ENCODE measurements at places on chromosomes 2 and 18. TPM values are rescaled to one million over a fixed set of nuclear protein-coding genes. Genes with fewer than 3 reads are reported as not detected.

GRCh38 chr2:105794926-105795574 lies 50.3 kb downstream of the NCK2 start:
- H3K27me3 ChIP-seq: no peaks in the 10 kb centered on the region
- no peak for DNase-seq
- peaks cover 96% of the 10 kb centered on the region for H3K4me1 ChIP-seq
- peak overlapping the region; percentile 94 for H3K27ac ChIP-seq

- no peaks in the 10 kb centered on the region for H3K4me1 ChIP-seq
- H3K27me3 ChIP-seq: no peaks in the 10 kb centered on the region
- H3K27ac ChIP-seq: no peak overlapping the region
- no peak for DNase-seq
- H3K4me3 ChIP-seq: no peak overlapping the region
Observed at GRCh38 chr2:10784719-10785118, 27.9 kb downstream of the PDIA6 start.

DNA sequence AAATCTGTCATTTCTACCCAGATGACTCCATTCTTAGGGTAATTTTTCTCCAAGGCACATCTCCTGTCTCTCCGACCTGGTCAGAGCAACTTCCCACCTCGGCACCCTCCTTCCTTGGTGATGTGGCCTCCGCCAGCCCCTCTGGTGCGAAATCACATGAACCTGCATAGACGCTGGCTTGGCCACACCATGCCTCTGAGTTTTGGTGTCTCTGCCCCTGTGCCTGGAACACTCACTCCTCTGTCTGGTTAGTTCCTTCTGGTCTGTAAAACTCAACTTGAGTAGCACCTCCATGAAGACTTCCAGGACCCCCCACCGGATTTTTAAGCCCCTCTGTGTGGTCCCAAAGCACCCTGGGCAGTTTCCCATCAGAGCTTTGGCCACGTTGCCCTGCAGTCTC lies 83.2 kb upstream of the OTOS start:
- DNase-seq: no peak
- peaks cover 37% of the 10 kb centered on the region for H3K27me3 ChIP-seq
- H3K36me3 ChIP-seq: no peaks in the 10 kb centered on the region
- no peak overlapping the region for H3K27ac ChIP-seq
- H3K4me1 ChIP-seq: no peaks in the 10 kb centered on the region

- no peaks in the 10 kb centered on the region for H3K27me3 ChIP-seq
- H3K27ac ChIP-seq: no peak overlapping the region
- peaks cover 22% of the 10 kb centered on the region for H3K4me1 ChIP-seq
- no peaks in the 10 kb centered on the region for H3K36me3 ChIP-seq
- no peak overlapping the region for H3K4me3 ChIP-seq
Observed at GRCh38 chr2:65159906-65160305, 30.0 kb upstream of the RAB1A start.

DNA sequence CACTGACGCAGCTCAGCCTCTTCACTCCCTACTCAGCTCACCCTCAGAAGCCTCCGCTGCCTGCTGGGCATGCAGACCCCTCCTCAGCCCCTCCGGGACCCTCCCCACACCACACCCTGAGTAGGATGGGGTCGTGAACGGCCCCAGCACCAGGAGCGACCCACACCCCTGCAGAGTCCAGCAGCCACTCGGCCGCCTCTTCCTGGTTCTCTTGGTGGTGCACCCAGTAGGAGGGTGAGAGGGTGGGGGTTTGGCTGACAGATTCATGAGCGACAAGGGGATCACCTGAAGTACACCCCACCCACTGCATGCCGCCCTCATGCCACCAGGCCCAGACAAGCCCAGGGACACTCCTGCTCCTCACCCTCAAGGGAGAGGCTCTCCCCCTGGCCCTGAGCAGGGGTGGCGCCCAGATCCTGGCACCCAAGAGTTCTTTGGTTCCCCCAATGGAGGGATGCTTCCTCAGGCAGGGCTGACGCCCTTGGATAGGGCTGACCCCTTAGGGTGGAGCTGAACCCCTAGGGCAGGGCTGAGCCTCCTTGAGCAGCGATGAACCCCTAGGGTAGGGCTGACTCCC lies 76.6 kb upstream of the GPC1 start:
- no peak overlapping the region for H3K27ac ChIP-seq
- no peaks in the 10 kb centered on the region for H3K36me3 ChIP-seq
- H3K4me1 ChIP-seq: no peaks in the 10 kb centered on the region
- H3K4me3 ChIP-seq: no peak overlapping the region

DNA sequence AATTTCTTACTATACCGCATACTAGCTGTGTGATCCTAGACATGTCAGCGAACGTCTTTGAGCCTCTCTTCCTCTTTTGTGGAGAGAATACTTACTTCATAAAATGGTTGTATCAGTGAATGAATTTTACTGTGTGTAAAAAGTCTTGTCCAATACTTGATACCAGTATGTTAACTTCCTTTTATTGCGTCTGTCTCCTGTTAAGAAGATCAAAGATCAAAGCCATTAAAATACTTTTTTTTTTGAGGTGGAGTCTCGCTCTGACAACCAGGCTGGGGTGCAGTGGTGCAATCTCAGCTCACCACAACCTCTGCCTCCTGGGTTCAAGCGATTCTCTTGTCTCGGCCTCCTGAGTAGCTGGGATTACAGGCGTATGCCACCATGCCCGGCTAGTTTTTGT lies 33.2 kb downstream of the ERLEC1 start:
- H3K4me1 ChIP-seq: no peaks in the 10 kb centered on the region
- no peaks in the 10 kb centered on the region for H3K27me3 ChIP-seq
- no peak overlapping the region for H3K27ac ChIP-seq
- H3K36me3 ChIP-seq: peaks cover 17% of the 10 kb centered on the region

DNA sequence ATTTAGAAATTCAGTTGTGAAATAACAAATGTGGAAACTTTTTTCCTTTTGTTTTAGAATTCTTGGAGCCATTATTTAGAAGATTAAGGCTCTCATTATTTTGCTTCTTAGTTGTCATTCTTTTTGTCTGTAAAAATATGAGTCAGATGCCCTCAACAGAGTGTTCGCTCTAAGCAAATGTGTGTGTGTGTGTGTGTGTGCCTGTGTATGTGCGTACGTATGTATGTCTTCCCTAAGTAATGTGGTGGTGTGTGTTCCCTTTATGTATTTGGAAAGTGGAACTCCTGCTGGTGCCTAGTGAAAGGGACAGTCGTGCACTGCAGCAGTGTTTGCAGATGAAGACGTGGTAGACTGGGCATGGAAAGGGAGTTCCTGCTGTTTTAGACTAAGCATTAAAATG lies 27.5 kb downstream of the ZNF407 start:
- no peak overlapping the region for H3K4me3 ChIP-seq
- no peak for DNase-seq
- no peaks in the 10 kb centered on the region for H3K36me3 ChIP-seq
- H3K4me1 ChIP-seq: peaks cover 23% of the 10 kb centered on the region
- H3K27ac ChIP-seq: no peak overlapping the region
- no peaks in the 10 kb centered on the region for H3K27me3 ChIP-seq

- no peaks in the 10 kb centered on the region for H3K27me3 ChIP-seq
- no peak overlapping the region for H3K27ac ChIP-seq
- no peak overlapping the region for H3K4me3 ChIP-seq
- H3K36me3 ChIP-seq: peaks cover 43% of the 10 kb centered on the region
Observed at GRCh38 chr18:9530226-9531009, 55.1 kb downstream of the RALBP1 start.

- no peak overlapping the region for H3K27ac ChIP-seq
- H3K36me3 ChIP-seq: peaks cover 44% of the 10 kb centered on the region
- no peaks in the 10 kb centered on the region for H3K27me3 ChIP-seq
Observed at GRCh38 chr2:171979103-171979502, 20.6 kb upstream of the METAP1D start.

DNA sequence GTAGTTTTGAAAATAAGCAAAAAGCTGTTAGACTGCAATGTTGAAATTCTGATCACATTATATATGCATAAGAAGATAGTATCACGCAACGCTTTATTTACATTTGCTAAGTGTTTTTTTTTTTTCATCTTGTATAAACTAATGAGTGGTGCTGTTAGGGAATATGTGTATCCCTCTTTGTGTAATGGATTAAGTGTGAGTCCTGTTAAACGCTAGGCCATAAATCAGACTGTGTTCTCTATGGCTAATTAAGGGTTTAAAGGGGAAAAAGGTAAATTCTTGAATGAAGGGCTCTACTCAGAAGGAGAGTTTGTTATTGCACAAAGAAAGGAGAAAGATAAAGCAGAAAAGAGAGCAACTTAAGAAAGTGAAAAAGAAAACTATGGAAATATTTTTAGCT lies 4.8 kb upstream of the ASXL3 start:
- no peak overlapping the region for H3K27ac ChIP-seq
- no peak overlapping the region for H3K4me3 ChIP-seq
- H3K4me1 ChIP-seq: peaks cover 5% of the 10 kb centered on the region
- DNase-seq: no peak

GRCh38 chr2:233464531-233465240 lies 101.9 kb downstream of the USP40 start:
- no peak for DNase-seq
- H3K27ac ChIP-seq: no peak overlapping the region
- no peaks in the 10 kb centered on the region for H3K4me1 ChIP-seq
- no peak overlapping the region for H3K4me3 ChIP-seq
- H3K36me3 ChIP-seq: peaks cover 39% of the 10 kb centered on the region

DNA sequence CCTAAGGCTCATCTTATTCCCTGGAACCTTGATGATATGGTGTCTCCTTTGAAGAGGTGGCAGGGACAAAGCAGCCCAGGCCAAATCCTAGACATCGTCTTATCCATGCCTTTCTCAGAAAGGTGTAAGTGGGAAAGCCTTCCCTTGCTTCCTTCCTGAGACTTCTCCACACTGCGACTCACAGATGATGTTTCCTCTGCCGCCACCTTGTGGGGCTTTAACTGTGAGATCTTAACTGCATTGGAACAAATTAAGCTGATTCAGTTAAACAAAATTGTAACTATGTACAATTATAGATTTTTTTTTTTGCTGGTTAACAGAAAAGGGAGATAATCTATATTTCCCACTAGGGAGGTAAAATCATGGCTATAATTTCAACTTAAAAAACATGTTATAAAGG lies 10.0 kb upstream of the GCA start:
- no peak overlapping the region for H3K4me3 ChIP-seq
- H3K4me1 ChIP-seq: no peaks in the 10 kb centered on the region
- peak; percentile 42 for DNase-seq
- H3K27ac ChIP-seq: no peak overlapping the region
- no peaks in the 10 kb centered on the region for H3K27me3 ChIP-seq

DNA sequence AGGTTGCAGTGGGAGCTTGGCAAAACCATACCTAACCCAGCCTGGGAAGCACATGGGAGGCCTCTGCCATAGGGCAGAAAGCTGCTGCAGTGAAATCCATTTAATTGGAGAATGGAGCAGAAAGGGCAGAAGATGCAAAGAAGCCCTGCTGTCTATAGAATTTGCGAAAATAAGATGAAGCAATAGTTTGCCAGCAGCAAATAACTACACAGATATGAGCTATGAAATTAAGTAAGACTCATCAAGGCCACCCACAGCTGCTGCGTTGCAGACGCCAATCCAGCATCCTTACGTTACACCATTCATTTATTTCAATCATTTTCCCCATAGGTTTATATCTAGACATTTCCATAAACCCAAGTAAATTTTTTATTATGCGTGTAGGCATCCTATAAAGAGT lies 21.1 kb downstream of the ATP8B1 start:
- H3K4me1 ChIP-seq: no peaks in the 10 kb centered on the region
- no peak overlapping the region for H3K27ac ChIP-seq
- no peak overlapping the region for H3K4me3 ChIP-seq
- H3K27me3 ChIP-seq: no peaks in the 10 kb centered on the region

The HOXD9 gene
- total RNA-seq: not detected

The FZD7 gene
- total RNA-seq: 0.94 TPM

The TMEM200C gene
- total RNA-seq: not detected

The HDAC4 gene
- total RNA-seq: 30.4 TPM

The CSRNP3 gene
- total RNA-seq: not detected

The DCC gene
- total RNA-seq: not detected

The NFATC1 gene
- total RNA-seq: 96.0 TPM

The SAG gene
- total RNA-seq: not detected

The FBXO48 gene
- total RNA-seq: 2.4 TPM

The IL1R1 gene
- total RNA-seq: 20.8 TPM

Data from activated CD4-positive, alpha-beta T cell treated with anti-CD3 and anti-CD28 coated beads for 36 hours (primary cell).